NCI-H2081 (cell line): ENCODE measurements at places on chromosomes 7 and 10.

GRCh38 chr7:42956062-42956461, 23.9 kb downstream of the MRPL32 start:
- DNase-seq: no peak

GRCh38 chr7:24119852-24120251, 164.1 kb upstream of the NPY start:
- DNase-seq: no peak

- DNase-seq: no peak
These were observed 19.9 kb upstream of the ZEB1 start for GRCh38 chr10:31299119-31299518.

DNA sequence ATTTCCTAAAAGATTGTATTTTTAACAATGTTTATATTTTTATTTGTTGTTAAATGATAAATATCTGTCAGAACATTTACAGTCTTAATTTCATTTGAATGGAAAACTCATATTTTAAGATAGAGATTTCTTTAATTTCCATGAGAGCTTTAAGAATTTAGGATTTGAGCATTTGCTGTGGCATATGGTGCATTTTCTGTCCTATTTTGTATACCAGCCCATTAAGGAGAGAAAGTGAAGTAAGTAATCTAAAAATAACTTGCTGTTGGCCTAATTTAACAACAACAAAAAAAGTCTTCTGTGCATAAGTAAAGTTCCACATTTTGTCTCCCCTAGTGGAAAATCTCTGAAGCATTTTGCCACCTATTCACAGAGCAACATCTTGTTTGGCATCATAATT, 190.9 kb upstream of the PPP1R3A start:
- DNase-seq: no peak

DNA sequence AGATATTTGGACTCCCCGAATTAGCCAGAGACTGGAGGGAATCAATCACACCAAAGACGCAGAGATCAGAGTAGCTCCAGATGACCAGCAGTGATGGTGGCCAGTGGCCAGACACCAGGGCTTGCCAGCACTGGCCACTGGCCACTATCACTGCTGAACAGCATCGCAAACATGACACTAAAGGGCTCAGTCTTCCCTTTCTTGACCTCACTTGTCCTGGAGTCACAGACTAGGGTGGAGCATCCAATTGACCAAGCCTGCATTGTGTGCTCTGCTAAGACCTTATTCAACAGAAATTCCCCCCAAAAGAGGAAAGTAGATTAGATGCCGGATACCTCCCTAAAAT, 234.7 kb downstream of the CREB5 start:
- DNase-seq: no peak

GRCh38 chr7:2958416-2959102, 85.1 kb downstream of the CARD11 start:
- DNase-seq: no peak

DNA sequence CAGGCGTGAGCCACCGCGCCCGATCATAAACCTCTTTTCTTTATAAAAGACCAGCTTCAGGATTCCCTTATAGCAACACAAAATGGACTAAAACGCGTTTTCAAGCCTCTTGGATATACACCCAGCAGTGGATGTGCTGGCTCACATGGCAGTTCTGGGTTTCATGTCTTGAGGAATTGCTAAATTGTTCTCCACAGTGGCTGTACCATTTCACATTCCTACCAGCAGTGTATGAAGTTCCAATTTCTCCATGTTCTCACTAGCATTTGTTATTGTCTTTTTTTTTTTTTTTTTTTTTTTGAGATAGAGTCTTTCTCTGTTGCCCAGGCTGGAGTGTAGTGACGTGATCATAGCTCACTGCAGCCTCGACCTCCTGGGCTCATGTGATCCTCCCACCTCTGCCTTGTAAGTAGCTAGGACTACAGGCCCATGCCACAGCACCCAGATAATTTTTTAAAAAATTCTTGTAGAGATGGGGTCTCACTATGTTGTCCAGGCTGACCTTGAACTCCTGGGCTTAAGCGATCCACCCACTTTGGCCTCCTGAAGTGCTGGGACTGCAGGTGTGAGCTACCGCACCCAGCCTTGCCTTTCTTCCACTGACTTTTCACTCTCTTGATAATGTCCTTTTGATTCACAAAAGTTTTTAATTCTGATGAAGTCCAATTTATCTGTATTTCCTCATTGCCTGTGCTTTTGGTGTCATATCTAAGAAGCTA, 17.4 kb downstream of the TECPR1 start:
- DNase-seq: no peak

GRCh38 chr7:36620166-36620708, 104.1 kb downstream of the AOAH start:
- no peak for DNase-seq

- DNase-seq: no peak
These were observed 44.4 kb downstream of the NRAP start for GRCh38 chr10:113619401-113619800.

GRCh38 chr7:46245586-46246111, 324.6 kb upstream of the IGFBP3 start:
- no peak for DNase-seq

DNA sequence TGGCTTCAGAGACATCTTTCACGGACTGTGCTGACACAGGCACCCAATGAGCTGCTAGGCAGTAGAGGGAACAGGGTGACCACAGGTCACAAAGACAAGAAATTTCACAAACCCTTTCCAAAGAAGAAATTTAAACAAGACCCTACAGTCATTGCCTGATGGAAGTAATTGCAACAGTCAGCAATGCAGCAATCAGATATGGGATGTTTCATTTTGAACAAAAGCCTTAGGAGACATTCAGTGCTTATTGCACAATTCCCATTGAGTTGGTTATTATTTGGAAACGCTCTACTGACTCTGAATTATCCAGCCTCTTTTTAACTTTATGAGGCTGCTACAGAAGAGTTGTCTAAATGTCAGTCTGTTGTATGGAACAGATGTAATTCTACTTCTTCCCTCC, 85.5 kb downstream of the ETV1 start:
- peak; percentile 32 for DNase-seq

DNA sequence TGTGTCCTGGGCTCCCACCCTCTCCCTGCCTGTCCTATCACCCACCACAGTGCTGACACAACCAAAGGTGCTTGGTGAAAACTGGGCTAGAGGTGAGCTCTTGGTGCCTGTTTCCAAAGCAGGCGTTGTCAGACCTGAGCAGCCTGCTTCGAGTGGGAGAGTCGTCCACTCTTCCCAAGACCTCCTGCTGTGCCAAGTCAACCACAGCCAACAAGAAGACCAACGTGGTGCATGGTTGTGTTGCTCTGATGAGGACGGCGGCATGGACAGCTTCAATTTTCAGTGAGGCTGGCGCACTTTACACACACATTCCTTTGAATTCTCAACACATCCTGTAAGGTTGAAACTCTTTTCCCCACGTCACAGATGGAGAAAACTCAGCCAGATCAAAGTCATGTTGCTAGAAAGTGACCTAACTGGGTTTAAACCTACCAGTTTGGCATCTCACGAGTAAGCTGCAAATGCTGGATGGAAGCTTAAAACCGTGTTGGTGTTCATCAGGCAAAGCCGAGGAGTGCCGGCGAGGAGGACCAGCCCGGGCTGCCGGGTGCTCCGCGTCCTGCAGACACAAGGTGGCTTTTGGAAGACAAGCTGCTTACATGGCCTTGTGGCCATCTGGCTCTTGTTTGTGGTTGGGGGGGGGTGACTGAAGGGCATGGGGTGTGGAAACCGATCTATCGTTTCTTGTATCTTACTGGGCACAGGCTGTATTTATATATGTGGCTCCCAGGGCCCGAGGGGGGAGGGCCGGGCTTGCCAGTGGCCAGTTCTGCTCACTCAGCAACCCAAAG, 39.3 kb downstream of the INSIG1 start:
- DNase-seq: no peak

DNA sequence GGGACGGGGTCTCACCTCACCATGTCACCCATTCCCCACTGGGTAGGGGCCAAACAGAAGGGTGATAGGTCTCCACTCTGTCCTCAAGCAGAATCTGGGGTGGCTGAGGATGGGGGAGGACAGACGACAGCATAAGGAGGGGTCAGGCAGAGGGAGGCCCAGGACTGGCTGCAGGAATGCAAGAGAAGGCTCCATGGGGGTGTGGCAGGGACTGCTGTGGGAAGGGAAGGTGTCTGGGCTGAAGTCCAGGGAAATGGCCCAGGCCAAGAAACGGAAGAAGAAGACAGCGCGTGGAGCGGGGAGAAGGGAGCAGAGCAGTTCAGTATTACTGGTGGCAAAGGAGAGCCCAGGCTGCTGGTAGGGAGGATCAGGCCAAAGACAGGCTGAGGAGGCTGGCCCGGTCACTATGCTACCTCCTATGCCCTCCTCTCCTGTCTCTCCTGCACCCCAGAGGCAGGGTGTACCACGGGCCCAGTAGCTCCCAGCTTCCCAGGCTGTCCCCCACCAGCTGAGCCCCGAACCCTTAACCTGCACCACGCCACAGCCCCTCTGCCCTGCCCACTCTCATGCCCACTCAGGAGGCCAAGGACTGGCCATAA, 60.9 kb downstream of the GRB10 start:
- no peak for DNase-seq

DNA sequence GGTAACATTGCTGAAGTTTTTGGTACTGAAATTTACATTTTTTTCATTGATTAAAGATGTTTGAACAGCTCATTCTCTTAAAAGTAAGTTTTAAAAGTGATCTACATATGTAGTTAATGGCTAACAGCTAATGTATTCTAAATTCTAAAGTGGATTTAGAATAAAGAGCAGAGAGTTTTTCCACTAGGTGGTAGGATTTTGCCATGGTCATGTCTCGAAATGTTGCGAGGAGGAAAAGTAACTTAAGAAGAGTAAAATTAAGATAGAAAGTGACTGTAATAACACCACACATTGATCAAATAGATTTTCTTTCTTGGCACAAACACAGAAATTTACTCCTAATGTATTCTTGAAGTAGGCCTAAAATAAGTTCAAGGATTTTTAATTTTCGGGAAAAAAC, 19.8 kb downstream of the LSMEM1 start:
- no peak for DNase-seq

- DNase-seq: no peak
These were observed 44.0 kb upstream of the SVOPL start for GRCh38 chr7:138745189-138745588.

DNA sequence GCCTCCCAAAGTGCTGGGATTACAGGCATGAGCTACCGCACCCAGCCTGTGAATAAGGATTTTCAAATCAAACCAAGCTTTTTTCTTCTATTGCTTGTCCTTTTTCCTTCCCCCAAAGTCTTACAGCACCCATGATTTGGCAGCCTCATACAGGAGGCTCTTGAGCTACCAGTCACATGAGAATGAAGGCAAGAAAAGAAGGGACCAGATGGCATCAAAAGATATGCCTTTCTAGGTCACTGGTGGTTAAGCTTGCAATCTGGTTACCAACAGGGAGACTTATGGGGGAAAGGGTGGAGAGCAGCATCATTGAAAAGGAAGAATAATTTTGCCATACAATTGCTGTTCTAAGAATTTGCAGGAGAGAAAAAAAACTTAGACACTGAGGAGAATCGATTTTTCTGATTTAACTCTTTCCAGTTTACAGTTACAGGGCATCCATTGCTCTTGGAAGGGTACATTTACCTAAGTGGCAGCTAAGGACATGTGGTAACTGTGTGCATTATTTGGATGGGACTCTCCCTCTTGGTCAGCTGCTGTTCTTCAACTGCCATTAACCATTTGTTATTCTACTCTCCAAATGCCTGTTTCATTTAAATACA, 29.5 kb downstream of the SMNDC1 start:
- no peak for DNase-seq

DNA sequence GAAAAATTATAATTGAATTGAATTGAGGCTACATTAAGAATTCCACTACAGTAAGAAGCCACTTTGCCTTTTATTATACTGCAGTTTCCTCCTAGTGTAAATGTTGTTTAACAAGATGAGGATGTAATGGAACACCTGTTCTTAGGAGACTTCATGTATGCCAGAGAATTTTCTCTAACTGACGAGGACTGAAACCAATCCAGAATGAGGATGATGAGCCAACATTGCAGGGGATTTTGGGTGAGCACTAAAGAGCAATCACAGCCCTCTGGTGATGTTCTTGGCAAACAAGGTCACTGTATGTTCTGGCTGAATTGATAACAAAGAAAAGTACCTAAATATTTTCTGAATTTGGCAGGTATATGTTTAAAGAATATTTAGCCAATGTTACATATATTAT, 60.9 kb downstream of the RELN start:
- DNase-seq: no peak

DNA sequence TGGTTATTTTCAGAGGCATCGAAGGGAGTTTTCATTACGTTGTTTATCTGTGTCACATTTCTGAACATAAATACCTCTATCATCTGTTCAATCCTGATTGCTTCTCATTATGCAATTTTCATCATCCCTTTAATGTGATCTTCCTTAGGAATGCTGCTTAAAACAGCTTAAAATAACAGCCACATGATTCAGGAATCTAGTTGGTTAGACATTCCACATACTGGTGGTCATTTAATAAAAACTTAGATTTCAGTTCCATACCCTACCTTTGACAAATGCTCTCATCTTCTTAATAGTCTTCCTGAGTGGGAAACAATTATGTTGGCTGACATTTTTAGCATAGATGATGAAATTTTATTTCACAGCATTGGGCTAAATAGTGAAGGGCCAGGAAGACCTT, 191.3 kb upstream of the CDCA7L start:
- no peak for DNase-seq

GRCh38 chr7:16431646-16432424, 10.5 kb upstream of the CRPPA start:
- peak; percentile 21 for DNase-seq

- DNase-seq: no peak
These were observed 64.8 kb upstream of the IGFBP3 start for GRCh38 chr7:45985902-45986301.

- DNase-seq: no peak
These were observed 186.6 kb upstream of the IGFBP3 start for GRCh38 chr7:46107610-46108217.

DNA sequence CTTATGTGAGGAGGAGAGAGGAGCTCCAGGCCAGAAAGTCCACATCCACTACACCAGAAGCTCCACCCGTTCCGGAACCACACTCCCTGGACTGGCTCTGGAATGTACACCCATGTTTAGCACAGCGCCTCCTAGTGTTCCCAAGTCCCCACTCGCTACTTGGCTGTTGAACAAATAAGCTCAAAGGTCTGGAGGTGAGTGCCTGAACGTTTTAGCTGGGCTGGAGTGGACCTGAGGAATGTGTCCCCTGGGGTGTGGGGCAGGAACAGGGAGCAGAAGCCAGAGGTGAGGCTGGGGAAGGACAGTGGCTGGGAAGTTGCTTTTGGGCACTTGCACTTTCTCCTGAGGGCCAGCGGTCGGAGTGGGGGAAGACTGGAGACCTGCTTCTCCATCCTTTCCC, 164.1 kb upstream of the CDCA7L start:
- DNase-seq: peak; percentile 31

DNA sequence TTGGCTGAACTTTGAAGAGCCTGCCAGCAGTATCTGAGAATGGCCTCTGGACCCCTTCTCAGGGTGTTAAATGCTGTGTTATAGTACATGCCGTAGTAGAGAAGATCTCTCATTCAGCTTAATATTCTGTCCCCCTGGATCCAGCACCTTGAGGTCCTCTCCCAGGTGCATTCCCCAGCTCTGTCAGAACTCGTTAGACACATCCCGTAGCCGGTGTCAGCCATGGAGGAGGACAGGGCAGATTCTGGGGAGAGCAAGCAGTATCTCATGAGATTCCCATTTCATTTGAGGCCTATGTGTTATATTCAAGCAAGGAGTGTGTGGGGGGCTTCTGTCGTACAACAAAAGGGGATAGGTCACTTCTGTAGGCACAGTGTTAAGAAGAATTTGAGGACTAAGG, 34.8 kb downstream of the NACAD start:
- no peak for DNase-seq

GRCh38 chr10:72056932-72057751, 31.2 kb downstream of the SPOCK2 start:
- no peak for DNase-seq

- DNase-seq: no peak
These were observed 35.3 kb upstream of the SEMA3C start for GRCh38 chr7:80954191-80954590.
